Activated CD4-positive, alpha-beta T cell treated with anti-CD3 and anti-CD28 coated beads, Interleukin-2, amount 50 U/mL, for 1 hour (primary cell): ENCODE measurements at places on chromosomes 6 and 20.

DNA sequence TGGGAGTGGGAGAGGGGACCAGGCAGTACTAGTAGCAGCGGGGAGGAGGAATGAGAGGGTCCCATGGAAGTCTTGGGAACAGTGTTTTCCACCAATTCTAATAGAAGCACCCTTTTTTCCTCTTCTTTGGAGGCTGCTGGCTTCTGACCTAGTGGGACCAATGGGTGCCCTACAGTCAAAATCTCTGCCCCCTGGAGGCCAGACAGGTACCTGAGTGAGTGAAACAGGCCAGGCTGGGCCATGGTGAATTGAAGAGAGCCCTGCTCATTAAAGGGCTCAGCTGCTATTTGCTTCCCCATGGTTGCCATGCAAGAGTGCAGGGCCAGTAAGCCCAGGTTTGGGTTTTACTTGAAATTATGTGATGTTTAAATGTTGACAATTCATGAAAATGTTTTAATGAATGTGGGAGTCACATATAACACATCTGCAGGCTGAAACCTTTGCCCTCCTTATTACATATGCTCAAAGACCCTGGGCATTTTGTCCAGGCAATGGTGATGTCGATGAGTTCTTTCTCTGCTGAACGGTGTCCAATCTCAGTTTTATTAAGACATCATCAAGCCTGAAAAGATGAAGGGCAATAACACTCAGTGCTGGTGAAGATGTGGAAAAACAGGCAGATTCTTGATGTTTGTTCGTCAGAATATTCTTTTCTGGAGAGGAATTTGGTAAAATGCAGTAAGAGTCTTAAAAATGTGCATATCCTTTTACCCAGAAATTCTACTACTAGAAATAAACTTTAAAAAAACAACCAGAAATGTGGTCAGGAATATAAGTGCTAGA is 42.3 kb upstream of the OCSTAMP start:
- DNase-seq: no peak

- DNase-seq: no peak
These were observed 35.1 kb downstream of the SYNJ2 start for GRCh38 chr6:158016571-158017383.

DNA sequence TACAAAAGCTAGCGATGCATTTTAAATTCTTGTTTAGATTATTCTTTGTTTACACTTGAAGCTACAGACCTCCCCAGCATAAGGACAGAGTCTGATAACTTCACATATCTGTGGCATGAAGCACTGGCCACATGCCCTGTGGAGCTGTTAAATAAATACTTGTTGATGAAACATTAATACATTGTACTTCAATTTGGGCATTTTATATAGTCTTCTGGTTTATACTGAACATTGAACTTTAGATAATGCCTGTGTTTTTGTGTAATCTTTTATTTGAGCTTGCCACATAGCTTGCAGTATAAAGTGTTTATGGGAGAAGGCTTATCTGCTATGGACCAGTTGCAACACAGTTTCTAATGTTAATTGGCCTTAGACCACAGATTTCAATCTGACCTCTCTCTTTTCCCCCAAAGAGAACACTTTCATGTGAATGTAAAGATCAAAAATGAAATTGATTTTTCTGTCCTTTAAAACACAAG is 48.2 kb downstream of the FRK start:
- no peak for DNase-seq

DNA sequence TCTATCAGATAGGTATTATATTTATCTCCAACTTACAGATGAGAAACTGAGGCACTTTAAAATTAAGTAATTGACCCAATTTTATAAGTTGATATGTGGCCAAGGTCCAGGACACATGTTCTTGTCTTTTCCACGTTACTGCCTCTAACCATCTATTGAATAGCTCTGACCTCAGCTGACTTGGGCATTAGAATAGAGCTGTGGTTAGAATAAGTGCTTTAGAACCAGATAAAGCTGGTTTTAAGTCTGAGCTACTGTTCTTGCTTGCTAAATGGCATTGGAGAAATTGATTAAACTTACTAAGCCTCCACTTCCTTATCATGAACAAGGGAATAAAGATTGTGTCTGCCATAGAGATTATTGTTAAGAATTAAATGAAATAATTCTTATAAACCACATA is 147.8 kb upstream of the DTNBP1 start:
- no peak for DNase-seq

DNA sequence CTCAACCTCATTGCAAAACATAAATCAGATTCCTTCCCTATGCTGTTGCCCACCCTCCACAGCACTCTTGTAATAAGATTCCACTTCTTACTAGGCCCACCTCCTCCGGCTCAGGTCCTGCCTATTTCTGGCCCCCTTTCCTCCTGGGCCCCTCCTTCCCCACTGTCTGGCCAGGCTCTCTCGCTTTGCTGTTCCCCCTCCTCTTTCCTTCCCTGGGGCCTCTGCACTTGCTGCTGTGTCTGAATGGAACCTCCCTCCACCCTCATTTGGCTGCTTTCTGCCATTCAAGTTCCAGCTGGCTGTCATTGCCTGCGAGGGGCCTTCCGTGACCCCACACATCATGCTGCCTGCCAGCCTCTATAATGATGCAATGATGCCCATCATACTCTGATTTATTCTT is 38.9 kb downstream of the ARHGAP40 start:
- no peak for DNase-seq

- no peak for DNase-seq
These were observed 47.2 kb upstream of the FAM8A1 start for GRCh38 chr6:17552861-17553260.

- no peak for DNase-seq
These were observed at the start of gene BPIFB4 for GRCh38 chr20:33079259-33079658. Gene BPIFB4 (plus strand): TSS chr20:33079643. CDS start chr20:33081527, 1,884 bp downstream.

DNA sequence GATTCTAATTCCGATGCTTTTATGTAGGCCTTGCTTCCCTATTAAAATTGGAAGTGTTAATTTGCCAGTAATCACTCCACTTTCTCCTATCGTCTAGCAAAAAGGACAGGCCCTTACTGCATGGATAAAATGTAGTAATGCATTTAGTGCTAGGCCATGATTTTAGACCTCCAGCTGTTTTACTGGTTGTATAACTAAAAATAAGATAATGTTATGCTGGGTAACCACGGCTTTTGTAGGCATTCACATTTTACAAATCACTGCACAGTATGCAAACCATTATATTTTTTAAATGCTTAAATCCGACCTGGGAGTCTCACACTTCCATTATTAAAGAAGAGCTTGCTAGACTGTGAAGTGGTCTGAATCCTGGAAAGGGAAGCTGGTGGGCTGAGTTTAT is 179.5 kb downstream of the TFAP2A start:
- DNase-seq: no peak

- no peak for DNase-seq
These were observed 661.7 kb upstream of the CITED2 start for GRCh38 chr6:140036196-140036595.

DNA sequence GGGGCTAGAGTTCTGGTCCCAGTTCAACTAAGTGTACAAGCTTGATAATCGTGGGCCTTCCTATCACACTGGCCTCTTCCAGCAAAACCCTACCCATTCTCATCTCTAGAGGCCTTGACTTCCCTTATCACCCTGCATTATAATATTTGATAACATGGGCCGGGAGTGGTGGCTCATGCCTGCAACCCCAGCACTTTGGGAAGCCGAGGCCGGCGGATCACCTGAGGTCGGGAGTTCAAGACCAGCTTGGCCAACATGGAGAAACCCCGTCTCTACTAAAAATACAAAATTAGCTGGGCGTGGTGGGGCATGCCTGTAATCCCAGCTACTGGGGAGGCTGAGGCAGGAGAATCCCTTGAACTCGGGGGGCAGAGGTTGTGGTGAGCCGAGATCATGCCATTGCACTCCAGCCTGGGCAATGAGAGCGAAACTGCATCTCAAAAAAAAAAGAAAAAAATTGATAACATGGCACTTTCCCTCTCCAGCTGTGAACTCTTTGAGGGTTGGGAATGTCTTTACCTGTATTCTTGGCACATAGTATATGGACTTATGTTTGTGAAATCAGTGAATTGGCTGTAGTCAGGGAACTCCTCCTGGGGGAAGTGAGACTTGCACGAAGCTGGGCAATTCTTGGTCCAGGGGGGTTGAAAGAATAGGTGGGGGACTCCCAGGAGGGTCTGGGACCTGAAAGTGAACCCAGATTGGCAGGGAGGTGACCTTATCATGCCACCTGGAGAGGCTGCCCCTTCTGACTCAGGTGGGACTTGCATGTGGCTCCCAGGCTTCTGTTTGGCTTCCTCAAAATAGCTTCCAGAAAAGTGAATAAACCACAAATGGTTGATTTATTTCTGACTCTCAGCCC is 915 bp upstream of the C6orf47 start:
- DNase-seq: no peak

GRCh38 chr6:89385156-89385667 is 26.9 kb downstream of the RRAGD start:
- DNase-seq: no peak

DNA sequence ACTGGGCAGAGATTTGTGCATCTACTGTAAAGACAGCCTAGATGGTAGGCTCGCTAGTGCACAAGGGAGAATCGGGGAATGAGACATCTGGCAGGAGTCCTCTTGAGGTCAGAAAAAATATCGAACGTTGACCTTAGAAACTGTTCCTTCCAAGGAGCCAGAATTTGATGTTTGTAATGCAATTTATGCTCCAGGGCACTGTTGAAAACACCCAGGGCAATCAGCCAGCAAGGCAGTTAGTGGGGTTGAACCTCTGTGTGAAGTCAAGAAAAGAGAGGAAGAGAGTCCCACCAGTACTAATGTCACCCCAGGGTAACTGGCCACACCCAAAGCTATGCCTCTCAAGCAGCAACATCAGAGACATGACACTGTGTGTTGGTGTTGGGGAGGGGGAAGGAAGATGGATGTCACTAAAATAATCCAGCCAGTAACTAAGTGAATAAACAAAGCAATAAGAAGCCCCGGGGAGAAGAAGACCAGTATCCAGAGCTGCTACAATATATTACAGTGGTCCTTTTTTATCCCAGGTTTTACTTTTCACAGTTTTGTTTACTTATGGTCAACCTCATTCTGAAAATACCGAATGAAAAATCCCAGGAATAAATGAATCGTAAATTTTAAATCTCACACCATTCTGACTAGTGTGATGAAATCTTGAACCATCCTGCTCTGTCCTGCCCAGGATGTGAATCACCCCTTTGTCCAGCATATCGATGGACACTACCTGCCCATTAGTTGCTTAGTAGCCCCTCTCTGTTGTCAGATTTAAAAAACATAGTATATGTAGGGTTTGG is 32.9 kb upstream of the PDE10A start:
- DNase-seq: no peak

DNA sequence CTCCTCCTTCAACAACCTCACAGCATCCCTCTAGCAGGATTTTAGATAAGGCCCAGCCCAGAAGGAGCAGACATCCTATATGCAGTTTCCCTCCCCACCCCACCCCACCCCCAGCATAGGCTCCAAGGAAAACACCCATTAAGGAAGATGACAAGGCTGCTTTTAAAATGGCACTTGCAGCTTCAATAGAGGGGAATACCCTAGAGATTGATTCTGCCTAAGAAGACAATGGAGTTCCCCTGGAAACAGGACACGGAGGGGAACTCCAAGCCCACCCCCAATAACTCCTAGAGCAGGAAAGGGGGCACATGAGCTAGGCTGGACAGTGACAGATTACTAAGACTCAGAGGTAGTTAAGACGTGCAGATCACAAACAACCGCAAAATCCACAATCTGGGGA is 34.7 kb downstream of the CPNE5 start:
- DNase-seq: no peak

GRCh38 chr6:137297887-137298286 is 78.7 kb upstream of the IFNGR1 start:
- no peak for DNase-seq

- no peak for DNase-seq
These were observed 326.8 kb downstream of the QKI start for GRCh38 chr6:163741342-163741741.

DNA sequence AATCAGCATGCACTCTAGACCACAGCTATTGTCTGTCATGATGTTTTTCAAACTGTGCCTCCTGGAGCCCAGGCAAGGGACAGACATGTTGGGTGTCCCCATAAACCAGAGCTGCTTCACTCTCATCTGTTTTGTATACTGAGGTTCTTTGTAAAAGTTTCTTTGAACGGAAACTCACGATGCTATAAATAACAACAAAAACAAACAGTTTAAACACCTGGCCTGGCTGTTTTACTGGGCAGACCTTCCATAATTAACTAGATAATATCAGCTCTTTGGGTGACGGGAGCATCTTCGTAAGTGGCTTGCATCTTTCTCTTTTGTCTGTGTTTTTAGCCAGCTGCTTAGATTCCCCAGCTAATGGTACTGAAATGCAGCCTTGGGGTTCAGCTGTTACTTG is 190.3 kb downstream of the ZDHHC14 start:
- no peak for DNase-seq

DNA sequence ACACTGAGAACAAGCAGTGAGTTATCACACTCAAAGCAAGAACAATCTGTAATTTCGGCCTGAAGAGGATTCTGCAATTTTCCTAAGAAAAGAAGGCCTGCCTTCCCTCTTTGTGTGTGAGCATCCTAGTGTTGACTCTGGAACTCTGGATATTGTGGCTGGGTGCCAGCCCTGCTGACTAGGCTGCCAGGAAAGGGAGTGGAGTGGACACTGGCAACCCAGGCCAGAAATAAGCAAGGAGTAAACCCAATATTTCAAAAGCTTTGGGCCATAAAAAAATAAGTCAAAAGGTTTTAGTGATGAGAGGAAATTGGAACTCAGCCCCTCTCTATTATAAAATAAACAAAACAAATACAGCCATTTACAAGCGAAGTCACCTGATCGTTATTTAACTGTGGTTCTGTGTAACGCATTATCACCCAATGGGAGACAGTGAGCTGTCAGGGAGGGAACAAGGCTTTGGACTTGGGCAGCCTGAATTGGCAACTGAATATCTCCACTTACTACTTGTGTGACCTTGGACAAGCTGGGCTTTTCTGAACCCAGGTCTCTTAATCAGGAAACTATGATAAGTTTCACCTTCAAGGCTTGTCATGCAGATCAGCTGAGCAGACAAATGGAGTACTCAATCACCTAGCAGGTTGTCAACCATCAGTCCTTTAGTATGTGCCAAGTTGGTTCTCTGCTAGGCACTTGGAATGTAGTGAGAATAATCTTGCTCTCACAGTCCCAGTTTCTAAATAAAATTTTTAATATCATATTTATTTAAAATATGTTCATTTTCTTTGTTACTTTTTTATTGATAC is 196.2 kb downstream of the PAX1 start:
- DNase-seq: no peak

DNA sequence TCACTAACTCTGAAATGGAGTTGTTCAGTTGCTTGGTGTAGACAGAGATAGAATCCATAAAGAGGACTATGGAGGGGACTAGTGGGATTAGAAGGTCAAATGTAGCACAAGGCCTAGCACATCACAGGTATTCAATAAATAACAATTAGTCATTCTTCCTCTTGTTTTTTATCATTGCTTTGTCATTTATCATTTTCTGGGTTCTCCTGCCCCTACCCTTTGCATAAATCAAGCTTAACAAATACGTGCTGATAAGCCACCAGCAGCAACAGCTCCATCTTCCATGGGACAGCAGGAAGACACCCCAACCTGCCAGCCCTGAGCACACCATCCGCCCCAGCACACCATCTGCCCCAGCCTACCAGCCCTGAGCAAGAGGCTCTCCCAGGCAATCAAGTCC is 23.1 kb downstream of the TRAM2 start:
- no peak for DNase-seq
